ENCODE measurements at places on chromosomes 11 and 22.

GRCh38 chr11:14519597-14519916, 629 bp downstream of the PSMA1 start:
- DNase-seq: no peak

- DNase-seq: no peak
These were observed 171.7 kb downstream of the INSC start for GRCh38 chr11:15286465-15286864.

DNA sequence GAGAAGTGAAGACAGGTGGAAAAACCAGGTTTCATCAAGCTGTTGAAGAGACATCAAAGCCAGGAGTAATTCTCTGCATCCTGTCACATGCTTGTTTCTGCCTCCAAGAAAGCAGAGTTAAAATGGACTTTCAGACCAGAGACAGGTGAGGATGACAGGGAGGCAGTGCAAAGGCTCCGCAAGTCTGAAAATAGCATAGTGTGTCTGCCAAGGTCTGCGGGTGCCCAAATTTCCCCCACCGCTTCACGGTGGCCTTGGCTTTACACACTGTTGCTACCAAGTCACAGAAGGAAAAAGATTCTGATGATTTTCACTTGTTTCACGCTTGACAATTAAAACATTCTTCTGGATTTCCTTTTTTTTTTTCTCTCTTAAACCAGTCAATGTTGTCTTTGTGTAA, 44.2 kb downstream of the SNX19 start:
- DNase-seq: no peak

DNA sequence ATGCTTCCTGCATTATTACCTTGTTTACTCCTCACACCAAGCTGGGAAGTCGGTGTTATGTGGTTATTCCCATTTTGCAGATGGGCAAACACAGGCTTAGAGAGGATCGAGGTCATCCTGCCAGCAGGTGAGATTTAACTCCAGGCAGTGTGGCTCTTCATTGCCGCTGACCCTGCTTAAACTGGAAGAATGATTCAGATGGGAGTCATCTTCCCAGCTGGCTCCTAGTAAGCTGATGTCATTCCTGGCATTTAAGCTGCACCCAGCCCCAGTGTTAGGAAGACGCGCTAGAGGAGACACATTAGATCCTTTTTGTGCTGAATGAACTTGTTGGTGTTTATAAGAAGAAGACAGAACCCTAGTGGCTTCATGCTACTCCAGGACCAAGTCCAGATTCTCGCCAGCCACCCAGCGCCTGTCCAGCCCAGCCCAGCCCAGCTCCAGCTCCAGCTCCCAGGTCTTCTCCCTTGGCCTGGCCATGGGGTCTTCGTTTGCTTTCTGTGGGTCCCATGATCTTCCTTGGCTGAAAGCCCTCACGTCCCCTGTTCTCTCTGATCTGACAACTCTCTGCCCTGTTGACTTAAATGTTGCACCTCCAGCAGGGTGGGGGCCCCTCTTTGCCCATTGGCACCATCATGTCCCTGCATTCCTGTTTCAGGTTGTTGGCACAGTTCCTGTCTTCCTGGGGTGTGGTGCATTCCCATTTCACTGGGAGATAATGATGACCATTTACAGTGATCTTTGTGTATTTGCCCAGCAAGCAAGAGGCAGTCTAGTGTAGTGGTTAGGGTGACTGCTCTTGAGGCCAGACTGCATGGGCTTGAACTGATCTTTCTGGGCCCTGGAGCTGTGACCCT, 13.6 kb downstream of the PARVB start:
- DNase-seq: no peak

- no peak for DNase-seq
These were observed 17.6 kb downstream of the SLC5A12 start for GRCh38 chr11:26704249-26704648.

- DNase-seq: no peak
These were observed 33.0 kb upstream of the SYT7 start for GRCh38 chr11:61613870-61614269.

- DNase-seq: no peak
These were observed 56.5 kb downstream of the PDHX start for GRCh38 chr11:34972892-34973291.

GRCh38 chr11:119363851-119364590, 17.5 kb downstream of the USP2 start:
- DNase-seq: no peak

DNA sequence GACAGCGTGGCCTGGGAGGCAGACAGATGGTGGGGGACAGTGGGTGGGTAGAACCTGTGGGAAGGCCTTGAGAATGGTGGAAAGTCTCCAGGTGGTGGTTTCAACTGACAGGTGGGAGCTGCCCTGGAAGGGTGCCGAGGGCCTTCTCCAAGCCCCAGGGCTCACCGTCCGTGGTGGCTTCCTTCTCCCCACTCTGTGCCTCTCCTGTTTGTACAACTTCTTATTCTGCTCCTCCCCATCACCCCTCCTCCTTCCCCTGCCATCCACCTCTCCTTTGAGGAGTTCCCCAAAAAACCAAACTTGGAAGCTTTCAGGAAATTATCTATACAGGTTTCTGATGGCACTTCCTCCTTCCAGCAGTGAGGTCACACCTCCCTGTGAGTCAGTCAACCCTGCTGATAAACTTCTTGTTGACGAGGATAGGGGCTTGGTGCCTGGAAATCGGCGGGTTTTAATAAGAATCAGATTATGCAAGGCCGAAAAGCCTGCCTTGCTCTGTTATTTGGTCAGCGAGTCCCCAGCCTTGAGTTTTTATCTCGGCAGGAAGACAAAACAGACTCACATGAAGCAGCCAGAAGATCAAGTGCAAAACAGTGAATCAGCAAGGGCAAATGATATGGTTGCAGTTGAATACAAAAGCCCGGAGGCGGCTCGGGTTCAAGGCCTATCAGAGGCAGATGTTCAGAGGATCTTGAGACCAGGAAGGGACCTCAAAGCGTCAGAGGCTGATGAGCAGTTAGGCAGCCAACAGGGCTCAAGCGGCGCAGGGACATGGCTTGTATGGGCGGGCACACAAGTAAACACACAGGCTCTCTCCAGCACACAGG, 9.5 kb upstream of the ST3GAL4 start:
- DNase-seq: peak; percentile 78

- no peak for DNase-seq
These were observed 987 bp upstream of the GRIK4 start for GRCh38 chr11:120510406-120511115.

GRCh38 chr22:27865496-27865895, 53.6 kb downstream of the PITPNB start:
- DNase-seq: no peak

- DNase-seq: no peak
These were observed 91.6 kb upstream of the PAX6 start for GRCh38 chr11:31902706-31903105.
